ENCODE measurements at places on chromosomes 13 and 19. TPM values are rescaled to one million over a fixed set of nuclear protein-coding genes. Genes with fewer than 3 reads are reported as not detected.

GRCh38 chr13:43994999-43995859, 115.5 kb downstream of the LACC1 start:
- H3K27me3 ChIP-seq, result no peaks in the 10 kb centered on the region
- no peak overlapping the region for H3K4me3 ChIP-seq
- H3K27ac ChIP-seq, result no peak overlapping the region
- H3K36me3 ChIP-seq, result no peaks in the 10 kb centered on the region
- H3K4me1 ChIP-seq, result no peaks in the 10 kb centered on the region

DNA sequence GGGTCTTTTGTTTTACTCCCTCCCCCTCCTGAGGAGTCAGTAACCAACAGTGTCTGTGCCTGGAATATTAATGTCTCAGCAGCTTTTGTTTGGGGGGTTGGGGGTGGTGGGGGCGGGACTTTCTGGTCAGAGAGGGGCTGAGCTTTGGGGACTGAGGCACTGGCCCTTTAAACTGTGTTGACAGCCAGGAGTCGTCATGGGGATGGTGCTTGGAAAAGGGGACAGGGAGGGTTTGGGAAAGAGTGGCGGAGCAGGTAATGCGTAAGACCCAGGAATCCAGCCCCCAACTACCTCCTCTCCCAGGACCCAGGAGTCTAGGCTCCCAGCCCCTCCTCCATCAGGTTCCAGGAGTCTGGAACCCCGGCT, 5.2 kb downstream of the CADM4 start:
- H3K27ac ChIP-seq, result no peak overlapping the region
- peaks cover 6% of the 10 kb centered on the region for H3K27me3 ChIP-seq
- H3K4me3 ChIP-seq, result no peak overlapping the region
- peaks cover 4% of the 10 kb centered on the region for H3K4me1 ChIP-seq
- no peaks in the 10 kb centered on the region for H3K36me3 ChIP-seq
- DNase-seq, result no peak

DNA sequence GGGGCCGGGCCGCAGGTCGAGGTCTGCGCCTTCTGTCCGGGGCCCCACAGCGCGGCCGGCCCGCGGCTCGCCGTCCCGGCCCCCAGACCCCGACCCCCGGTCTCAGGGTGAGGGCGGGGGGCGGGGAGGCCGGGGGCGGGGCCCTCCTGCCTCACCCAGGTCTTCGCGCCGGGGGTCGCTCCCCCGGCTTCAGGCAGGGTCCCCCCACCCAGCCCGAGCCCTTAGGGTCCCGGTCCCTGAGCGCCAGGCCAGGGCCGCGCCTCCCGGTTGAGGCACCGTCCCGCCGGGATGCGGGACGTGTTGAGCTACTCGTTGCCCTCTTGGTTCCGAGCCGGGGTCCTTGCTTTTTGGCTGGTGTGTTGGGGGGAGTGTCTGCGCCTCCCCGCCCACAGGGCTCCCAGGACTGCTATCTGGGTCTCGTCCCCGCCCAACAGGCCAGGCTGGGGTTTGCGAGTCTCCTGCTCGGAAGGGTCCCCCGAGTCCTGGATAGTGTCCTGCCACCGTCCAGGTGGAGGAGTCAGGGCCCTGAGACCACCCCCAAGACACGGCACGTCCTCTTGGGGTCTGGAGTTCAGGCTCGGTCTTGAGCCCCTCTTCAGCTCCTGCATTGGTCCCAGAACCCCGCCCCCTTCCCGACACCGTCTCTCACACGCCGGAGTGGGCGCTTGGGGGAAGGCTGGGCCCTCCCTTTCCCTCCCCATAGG, 452 bp downstream of the PIAS4 start:
- H3K27me3 ChIP-seq, result no peaks in the 10 kb centered on the region
- peak overlapping the region; percentile 80 for H3K4me3 ChIP-seq
- DNase-seq, result no peak

C19orf33 gene
- total RNA-seq, result 1.4 TPM

TEAD2 gene
- not detected for total RNA-seq

ZNF154 gene
- total RNA-seq, result 10.3 TPM
